Activated gamma-delta T cell treated with anti-CD3 and anti-CD28 coated beads, Interleukin-2, amount 50 U/mL, for 16 hours (primary cell): ENCODE measurements at places on chromosomes 6 and 20.

GRCh38 chr6:111086685-111087084 lies 618 bp upstream of the SLC16A10 start:
- no peak for DNase-seq

DNA sequence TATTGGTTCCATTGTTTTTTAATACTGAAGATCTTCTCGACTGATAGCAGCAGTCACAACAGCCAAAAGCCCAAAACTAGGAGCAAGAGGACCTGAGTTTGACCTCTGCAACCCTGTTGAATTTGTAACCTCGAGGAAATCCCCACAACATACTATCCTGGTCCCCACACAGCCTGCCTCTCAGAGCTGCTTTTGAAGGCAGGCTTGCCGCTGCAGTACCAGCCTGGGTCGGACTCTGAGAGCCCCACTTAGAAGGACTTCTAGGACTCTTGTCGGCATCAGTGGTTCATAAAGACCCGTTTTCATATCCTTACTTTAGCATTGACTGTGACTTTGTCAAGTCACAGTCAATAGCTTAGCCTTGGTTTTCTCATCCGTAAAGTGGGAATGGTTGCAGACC lies 49.3 kb downstream of the EBF4 start:
- no peak for DNase-seq

DNA sequence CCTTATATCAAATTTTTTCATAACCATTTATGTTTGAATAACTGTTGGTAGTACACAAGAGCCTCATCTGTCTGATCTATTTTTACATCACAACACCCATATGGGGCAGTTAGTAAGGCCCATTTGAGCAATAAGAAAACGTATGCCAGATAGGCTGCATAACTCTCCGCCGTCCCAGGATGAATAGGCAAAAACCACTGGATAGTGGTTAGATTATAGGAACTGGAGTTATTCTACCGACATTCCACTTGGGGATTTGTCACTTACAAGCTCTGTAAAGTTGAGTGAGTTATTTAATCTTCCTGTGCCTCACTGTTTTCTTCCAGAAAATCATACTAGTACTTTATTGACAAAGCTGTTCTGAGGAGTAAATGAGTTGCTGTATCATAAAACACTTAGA lies 881.9 kb downstream of the QKI start:
- DNase-seq = no peak

- no peak for DNase-seq
These were observed 279.9 kb downstream of the SLC35F1 start for GRCh38 chr6:118186672-118187567.

- DNase-seq = no peak
These were observed 61.8 kb downstream of the BANF2 start for GRCh38 chr20:17761604-17762003.
